ENCODE measurements at places on chromosomes 6 and 20.
A peak's percentile ranks its signal among the peaks of the same experiment; 100 is the strongest.

DNA sequence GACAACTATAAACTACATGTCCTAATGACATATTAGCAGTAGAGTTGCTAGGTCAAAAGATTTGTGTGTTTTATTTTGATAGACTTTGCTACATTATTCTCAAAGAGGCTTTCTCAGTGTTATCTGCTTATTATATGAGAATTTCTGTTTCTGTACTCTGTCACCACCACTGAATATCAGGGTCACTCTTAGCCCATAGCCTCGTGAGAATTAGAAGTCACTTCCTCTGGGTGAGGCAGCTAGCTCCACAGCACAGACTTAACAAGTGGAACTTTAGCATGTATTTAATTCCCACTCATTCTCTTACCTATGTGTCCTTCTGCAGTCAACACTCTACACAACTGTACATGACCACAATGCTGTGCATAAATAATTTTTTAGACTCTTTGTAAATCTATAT is 6.7 kb downstream of the PHACTR2 start:
- DNase-seq = no peak

- DNase-seq = no peak
These were observed 259.9 kb downstream of the ADGRG6 start for GRCh38 chr6:142561511-142562265.

GRCh38 chr6:156793200-156793599 is 16.0 kb downstream of the ARID1B start:
- no peak for DNase-seq

DNA sequence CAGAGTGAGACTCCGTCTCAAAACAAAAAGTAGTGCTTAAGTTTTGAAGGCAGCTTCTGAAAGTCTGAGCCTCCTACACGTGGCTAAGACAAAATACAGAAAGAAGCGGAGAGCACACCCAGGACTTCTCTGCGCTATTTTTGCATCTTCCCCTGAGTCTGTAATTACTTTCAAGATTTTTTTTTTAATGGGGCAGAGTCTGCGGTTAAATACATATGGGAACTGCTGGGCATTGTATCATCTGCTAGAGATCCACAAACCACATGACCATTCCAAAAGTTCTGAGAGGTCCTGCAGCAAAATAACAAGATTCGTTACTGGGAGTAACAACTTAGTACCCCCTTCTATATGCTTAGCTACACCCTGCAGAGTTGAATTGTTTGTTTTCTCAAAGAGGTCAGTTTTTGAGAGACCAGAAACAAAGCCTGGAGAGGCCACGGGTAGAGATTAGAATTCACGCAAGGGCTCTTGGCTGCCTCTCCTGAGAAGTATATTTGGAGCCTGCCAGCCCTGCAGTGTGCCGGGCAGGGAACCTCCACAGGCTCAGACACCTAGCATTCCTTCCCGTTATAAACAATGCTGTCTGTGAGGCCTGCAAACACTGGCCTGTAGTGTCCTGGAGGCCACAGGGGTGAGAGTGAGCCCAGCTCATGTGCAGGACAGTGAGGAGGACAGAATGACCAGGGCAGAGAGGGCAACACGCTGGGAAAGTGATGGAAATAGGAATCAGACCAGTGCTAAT is 48.2 kb upstream of the FAM50B start:
- DNase-seq = no peak

- peak; percentile 10 for DNase-seq
These were observed 20.9 kb upstream of the POM121L2 start for GRCh38 chr6:27332692-27333641.

DNA sequence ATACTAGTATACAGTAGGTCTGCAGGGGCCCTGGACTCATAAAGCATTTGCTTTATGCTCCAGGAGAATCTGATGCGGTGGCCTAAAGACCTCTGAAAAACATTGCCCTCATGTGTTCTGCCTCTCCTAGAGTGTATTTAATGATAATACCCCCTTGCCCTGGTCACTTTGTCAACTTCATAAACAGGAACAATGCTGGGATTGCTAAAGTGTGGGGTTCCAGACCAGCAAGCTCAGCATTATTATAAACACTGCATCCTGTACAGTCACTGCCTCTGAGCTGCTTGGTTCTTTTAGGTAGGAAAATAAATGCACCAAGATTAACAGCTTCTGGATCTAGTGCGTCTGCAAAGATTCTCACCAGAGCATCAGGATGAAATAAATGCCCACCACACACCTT is 12.2 kb downstream of the TREM1 start:
- DNase-seq = no peak

GRCh38 chr6:106254636-106255035 is 70.9 kb downstream of the ATG5 start:
- DNase-seq = no peak

DNA sequence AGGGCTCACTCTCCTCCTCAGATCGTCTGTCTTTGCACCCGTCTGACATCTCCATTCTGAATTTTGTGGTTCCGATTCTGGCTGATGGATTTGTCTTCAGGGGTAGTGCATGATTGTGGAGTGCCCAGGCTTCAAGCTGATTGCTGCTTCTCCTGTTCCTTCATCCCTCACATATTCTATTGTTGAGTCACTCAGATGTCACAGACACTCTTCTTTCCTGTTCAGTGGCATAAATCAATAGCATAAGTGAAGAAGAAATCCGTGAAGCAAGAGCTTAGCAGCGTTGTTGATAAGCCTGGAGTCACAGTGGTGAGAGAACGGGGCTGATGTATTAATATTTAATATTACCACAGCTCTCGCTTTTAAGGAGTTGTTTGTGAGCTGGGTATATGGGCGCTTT is 152.5 kb downstream of the MTHFD1L start:
- DNase-seq = no peak

- peak; percentile 60 for DNase-seq
These were observed at the start of gene GNAS for GRCh38 chr20:58852543-58853271. GNAS (plus strand) TSS chr20:58852716.

GRCh38 chr6:159953091-159953601 is 15.7 kb upstream of the IGF2R start:
- no peak for DNase-seq

GRCh38 chr6:77089776-77090175 is 373.5 kb downstream of the HTR1B start:
- no peak for DNase-seq

- no peak for DNase-seq
These were observed 71.1 kb upstream of the RUNX2 start for GRCh38 chr6:45256697-45257695.

DNA sequence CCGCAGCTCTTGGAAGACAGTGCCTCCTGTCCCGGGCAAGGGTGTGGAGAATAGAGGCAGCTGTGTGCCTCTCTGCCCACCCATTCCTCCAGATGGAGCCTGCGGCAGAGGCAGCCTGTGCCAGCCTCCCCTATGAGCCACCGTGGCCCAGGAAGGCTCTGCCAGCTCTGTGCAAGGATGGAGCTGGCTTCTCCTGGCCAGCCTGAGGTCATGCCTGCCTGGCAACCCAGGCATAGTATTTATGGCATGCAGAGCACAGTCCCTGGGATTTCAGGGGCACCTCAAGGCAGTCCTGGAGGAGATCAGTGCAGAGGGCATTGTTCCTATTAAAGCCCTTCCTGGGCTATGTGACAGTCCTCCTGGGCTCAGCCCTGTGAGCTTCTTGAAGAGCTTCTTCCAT is 1.5 kb downstream of the EPB41L1 start:
- DNase-seq = no peak

DNA sequence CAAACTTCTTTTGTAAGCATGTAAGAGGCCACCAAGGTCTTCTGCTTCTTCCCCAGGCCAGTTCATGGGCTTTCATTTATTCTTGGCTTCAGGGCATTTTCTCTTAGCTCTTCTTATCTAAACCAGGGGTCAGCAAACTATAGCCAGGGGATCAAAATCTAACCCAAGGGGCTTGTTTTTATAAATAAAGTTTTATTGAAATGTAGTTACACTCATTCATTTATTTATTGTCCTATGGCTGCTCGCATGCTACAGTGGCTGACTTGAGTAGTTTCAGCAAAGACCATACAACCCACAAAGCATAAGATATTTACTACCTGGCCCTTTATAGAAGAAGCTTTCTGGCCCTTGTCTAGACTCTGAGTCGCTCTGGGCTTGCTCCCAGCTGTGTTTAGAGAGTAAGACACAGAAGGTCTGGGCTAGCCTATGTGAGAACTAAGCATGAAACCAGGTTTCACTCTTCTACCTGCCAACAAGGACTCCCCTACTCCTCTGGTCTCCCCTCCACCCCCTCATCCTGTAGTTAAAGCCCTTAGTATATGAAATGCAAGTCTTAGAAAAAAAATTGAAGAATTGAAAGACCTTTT is 43.2 kb downstream of the KHDC1L start:
- no peak for DNase-seq

GRCh38 chr6:108715832-108716231 is 132.4 kb upstream of the ARMC2 start:
- DNase-seq = no peak

DNA sequence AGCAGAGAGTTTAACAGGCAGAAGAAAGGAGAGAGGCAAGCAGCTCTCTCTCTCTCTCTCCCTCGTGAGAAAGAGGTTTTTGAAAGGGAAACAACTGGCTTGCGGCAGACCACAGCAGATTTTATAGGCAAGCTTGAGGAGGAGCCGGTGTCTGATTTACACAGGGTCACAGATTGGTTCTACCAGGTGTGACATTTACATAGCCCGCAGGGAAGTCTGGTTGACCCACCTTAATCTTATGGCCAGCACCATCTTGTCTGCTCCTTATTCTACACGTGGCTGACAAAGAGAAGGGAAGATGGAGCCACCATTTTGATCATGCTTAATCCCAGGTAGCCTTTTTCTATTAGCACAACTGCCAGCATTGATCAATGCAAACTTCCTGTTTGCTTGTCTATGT is 65.4 kb downstream of the OR2J2 start:
- DNase-seq = no peak

DNA sequence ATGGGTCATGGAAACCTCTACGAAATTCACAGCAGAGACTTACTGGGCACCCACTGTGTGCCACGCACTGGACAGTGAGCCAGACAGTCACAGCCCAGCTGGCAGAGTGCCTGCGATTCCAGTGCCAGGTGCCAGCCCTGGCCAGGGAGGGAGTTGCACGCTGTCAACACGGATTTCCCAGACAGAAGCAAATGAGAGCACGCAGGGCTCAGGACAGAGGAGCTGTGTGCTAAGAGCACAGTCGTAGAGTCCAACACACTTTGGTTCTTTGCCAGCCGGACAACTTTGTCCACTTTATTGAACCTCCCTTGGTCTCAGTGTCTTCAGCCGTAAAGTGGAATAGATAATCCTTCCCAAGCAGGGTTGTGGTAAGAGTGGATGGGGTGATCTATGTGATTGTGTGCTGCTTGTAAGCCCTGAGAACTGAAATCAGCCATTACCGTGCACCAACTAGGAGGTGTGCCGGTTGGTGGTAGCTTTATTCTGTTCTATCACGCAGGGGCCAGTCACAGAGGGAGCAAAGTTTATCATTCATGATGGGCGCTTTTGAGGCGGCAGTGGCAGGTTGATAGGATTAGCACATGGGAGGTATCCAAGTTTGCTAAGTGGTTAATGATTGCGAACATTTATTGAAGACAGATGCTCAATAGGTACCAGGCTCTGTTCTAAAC is 40.6 kb downstream of the SIRPA start:
- DNase-seq = no peak

GRCh38 chr6:34138191-34138590 is 7.7 kb downstream of the GRM4 start:
- DNase-seq = no peak

- DNase-seq = no peak
These were observed 275.6 kb downstream of the TENT5A start for GRCh38 chr6:81476881-81477280.

- DNase-seq = no peak
These were observed 57.1 kb downstream of the GJA1 start for GRCh38 chr6:121492536-121492935.

GRCh38 chr6:83221889-83222479 is 28.8 kb downstream of the RWDD2A start:
- no peak for DNase-seq

DNA sequence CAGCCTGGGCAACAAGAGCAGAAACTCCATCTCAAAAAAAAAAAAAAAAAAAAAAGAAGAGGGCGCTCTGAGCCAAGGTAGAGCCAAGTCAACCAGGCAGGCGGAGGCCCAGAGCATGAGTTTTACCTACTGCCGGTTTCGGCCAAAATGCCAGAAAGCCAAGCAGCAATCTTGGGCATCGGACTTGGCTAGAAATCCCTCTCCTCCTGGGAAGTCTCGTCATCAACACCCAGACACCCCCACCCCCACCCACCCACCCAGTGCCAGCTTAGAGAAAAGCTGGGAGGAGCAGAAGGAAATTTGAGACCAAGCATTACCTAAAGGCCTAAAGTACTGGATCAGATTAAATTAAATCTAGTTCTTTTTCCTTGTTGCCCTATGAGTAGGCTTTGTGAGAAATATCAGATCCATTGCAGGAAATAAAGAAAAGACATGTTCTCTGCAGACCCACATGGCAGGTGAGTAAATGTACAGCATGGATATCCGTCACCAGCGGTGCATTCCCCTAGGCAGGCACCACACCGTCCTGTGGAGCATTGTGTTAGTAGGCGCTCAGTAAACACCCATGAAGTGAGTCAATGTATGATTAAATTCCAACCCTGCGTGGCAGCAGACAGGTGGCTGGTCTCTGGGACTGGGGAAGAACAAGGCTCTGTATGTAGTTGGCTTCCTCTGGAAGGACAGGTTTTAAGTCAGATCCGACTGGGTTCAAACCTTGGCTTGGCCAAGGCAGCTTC is 21.0 kb downstream of the RIPOR3 start:
- no peak for DNase-seq

DNA sequence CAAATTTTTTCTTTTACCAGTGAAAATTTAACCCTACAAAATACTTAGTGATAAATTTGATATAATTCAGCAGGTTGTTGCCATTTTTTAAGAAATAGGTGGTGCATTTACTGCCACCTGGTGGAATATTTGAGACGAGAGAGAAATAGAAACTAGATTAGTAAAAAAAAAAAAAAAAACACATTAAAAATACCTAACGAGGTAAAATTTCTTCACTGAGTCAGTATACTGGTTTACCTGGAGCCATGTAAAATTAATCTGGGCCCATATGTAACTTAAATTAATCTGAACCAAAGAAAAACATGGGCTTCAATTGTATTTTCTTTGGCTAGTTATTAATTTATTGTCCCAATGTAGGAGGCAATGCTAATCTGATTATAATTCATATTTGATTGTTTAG is 520.8 kb downstream of the EPM2A start:
- no peak for DNase-seq

DNA sequence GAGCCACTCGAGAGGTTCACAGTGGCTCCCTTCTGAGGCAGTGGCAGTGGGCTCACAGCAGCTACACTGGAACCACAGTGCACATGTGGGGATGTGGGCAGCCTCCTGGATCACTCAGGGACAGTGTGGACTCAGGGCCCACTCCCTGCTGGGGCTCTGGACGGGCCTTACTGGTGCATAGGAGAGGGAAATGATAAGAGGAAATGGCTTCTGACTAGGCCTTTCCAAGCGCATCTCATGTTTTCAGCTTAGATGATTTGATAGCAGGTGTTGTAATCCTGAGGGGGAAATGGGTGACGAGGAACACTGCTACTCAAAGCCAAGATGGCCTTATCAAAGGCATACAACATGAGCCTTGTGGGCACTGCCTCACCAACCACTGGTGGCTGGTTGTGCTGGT is 44.0 kb downstream of the PANK2 start:
- DNase-seq = no peak

Measured in stimulated activated CD4-positive, alpha-beta T cell treated with anti-CD3 and anti-CD28 coated beads, TNF-alpha, amount 100 ng/mL, for 24 hours (primary cell).